WERI-Rb-1 (cell line): ENCODE measurements at places on chromosomes 1 and 21.

- peak; percentile 69 for DNase-seq
Measured at GRCh38 chr1:212967801-212968200, 17.5 kb downstream of the VASH2 start.

DNA sequence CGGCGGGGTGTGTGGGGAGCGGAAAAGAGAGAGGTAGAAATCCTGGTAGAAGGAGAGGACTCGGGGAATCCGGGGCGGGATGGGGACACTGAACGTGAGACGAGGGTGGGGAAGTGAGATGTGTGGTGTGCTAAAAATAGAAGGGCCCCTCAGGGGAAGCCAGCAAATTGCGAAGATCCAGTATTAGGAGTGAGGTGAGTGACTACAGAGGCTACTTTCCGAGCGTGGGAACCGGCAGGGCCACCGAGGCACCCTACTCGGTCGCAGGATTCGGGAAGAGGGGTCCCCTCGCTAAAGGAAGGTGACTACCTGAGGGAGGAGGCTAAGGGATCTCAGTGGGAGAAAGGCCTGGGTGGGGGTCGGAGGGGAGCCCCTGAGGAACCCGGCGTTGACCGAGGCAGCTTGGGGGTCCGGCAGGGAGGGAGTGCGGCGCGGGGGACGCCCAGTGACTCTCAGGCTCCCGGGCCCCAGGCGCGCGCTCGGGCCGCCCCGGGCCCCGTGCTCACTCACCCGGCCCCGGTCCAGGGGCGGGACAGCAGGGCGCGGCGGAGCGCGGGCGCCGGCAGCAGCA, 318 bp downstream of the ALDH4A1 start:
- no peak for DNase-seq

- no peak for DNase-seq
Measured at GRCh38 chr1:79819140-79819539, 812.6 kb upstream of the ADGRL4 start.

GRCh38 chr1:60620087-60620486, 462.3 kb upstream of the NFIA start:
- no peak for DNase-seq

- no peak for DNase-seq
Measured at GRCh38 chr21:16573578-16573977, 843.8 kb downstream of the USP25 start.

GRCh38 chr1:209319057-209319432, 264.5 kb upstream of the CAMK1G start:
- DNase-seq, result no peak
